Right atrium auricular region (tissue), 2 donors: ENCODE measurements at places on chromosomes 2 and 18. TPM values are rescaled to one million over a fixed set of nuclear protein-coding genes. Genes with fewer than 3 reads are reported as not detected.

DNA sequence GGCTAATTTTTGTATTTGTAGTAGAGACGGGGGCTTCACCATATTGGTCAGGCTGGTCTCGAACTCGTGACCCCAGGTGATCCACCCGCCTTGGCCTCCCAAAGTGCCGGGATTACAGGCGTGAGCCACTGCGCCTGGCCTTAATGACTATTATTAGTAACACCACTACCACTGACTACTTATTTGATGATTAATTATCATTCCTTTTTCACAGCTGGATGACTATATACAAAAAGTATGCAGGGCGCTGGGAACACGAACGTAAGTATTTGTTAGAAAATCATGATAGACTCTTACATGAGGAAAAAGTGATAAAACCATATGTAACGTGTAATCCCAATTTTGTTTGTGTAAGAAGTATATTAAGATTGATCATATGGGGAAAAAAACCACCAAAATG lies 21.6 kb downstream of the DARS1 start:
- no peak overlapping the region for H3K27ac ChIP-seq
- no peaks in the 10 kb centered on the region for H3K27me3 ChIP-seq
- peaks cover 10% of the 10 kb centered on the region for H3K4me1 ChIP-seq
- DNase-seq, result no peak
- H3K4me3 ChIP-seq, result no peak overlapping the region
- peaks cover 7% of the 10 kb centered on the region for H3K36me3 ChIP-seq

DNA sequence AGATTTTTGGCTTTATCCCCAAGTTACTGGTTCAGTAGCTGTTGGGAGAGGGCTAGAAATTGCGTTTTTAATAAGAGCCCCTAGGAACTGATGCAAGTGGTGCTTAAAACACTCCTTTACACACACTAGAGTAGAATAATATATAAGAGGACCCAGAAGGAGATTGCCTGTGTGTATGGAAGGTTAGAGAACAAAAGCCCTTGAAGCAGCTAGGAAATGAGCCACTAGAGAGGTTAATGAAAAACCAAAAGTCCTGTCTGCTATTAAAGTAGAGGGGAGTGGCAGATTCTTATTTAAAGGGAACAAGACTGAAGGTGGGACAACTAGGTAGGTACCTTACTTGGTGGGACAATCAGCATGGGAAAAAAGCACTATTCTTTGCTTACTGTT lies 14.4 kb upstream of the SLC39A10 start:
- H3K27me3 ChIP-seq, result no peaks in the 10 kb centered on the region
- H3K4me3 ChIP-seq, result no peak overlapping the region
- H3K27ac ChIP-seq, result no peak overlapping the region
- H3K4me1 ChIP-seq, result no peaks in the 10 kb centered on the region

GRCh38 chr18:55900380-55900779 lies 312.4 kb upstream of the TCF4 start:
- DNase-seq, result no peak
- no peak overlapping the region for H3K27ac ChIP-seq
- no peaks in the 10 kb centered on the region for H3K4me1 ChIP-seq
- no peaks in the 10 kb centered on the region for H3K27me3 ChIP-seq
- H3K36me3 ChIP-seq, result no peaks in the 10 kb centered on the region

DNA sequence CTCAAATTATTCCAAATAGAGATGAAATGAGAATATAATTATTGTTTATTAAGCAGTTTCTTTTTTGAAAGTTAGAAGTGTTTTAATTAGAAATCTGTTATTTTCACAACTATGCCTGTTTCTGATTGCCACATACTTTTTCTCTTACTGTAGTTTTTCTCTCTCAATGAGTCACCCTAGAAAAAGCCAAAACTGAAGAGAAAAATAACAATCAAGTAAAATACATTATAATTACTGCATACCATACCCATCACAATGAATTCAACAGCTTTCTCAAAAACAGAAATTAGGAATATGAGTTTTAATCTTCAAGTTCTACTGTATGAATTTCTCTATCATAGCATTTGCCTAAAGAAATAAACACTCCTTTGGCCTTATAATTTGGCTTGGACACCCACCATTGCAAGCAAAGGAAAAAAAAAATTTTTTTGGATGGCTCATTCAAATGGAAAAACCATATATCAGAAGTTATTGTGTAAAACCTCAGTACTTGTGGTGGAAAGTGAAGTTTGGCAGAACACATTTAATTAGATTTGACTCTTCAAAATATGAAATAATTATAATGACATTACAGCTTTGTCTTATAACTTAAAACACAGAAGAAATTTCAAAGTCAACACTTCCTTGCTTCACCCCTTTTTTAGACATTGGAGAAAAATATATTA lies 138.5 kb downstream of the DYM start:
- no peak overlapping the region for H3K4me3 ChIP-seq
- DNase-seq, result no peak
- H3K27me3 ChIP-seq, result no peaks in the 10 kb centered on the region
- no peaks in the 10 kb centered on the region for H3K4me1 ChIP-seq
- peak overlapping the region; percentile 6 for H3K27ac ChIP-seq

- no peaks in the 10 kb centered on the region for H3K4me1 ChIP-seq
- no peak overlapping the region for H3K4me3 ChIP-seq
- H3K27me3 ChIP-seq, result no peaks in the 10 kb centered on the region
- DNase-seq, result no peak
- no peaks in the 10 kb centered on the region for H3K36me3 ChIP-seq
- H3K27ac ChIP-seq, result no peak overlapping the region
Observed at GRCh38 chr2:116416731-116417377, 1397.6 kb upstream of the DDX18 start.

- H3K36me3 ChIP-seq, result no peaks in the 10 kb centered on the region
- DNase-seq, result no peak
- no peak overlapping the region for H3K27ac ChIP-seq
- no peak overlapping the region for H3K4me3 ChIP-seq
- H3K27me3 ChIP-seq, result no peaks in the 10 kb centered on the region
Observed at GRCh38 chr2:148721520-148721931, 77.0 kb downstream of the EPC2 start.

- H3K27ac ChIP-seq, result no peak overlapping the region
- no peaks in the 10 kb centered on the region for H3K27me3 ChIP-seq
- H3K4me3 ChIP-seq, result no peak overlapping the region
Observed at GRCh38 chr18:26771524-26771923, 94.0 kb downstream of the AQP4 start.

DNA sequence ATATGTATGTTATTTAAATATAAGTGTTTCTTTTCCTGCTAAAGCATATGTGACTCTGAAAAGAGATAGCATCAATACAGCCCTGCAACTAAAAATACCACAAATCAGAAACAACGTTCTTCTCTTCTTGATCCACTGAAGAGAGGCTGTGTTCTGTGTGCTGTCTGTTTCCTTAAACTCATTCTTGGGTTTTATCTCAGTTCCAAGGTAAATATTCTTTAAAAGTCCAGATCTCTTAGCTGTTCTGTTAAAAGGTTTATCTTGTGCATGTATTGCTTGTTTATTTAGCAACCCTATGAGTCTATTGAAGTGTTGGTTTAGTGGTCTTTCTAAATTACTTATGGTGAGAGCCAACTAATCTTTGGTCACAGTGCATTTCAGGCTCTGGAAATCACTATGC lies 173.3 kb upstream of the NT5C1B start:
- H3K4me3 ChIP-seq, result no peak overlapping the region
- DNase-seq, result no peak
- no peak overlapping the region for H3K27ac ChIP-seq

GRCh38 chr2:104772996-104773395 lies 80.9 kb upstream of the POU3F3 start:
- H3K4me1 ChIP-seq, result no peaks in the 10 kb centered on the region
- DNase-seq, result no peak
- no peak overlapping the region for H3K4me3 ChIP-seq
- no peak overlapping the region for H3K27ac ChIP-seq
- no peaks in the 10 kb centered on the region for H3K27me3 ChIP-seq

GRCh38 chr2:183532514-183532913 lies 408.3 kb downstream of the NUP35 start:
- no peak for DNase-seq
- no peaks in the 10 kb centered on the region for H3K36me3 ChIP-seq
- no peaks in the 10 kb centered on the region for H3K4me1 ChIP-seq
- H3K27me3 ChIP-seq, result no peaks in the 10 kb centered on the region
- no peak overlapping the region for H3K4me3 ChIP-seq

GRCh38 chr18:75003039-75003438 lies 205.9 kb downstream of the PTGR3 start:
- no peak overlapping the region for H3K4me3 ChIP-seq
- no peaks in the 10 kb centered on the region for H3K27me3 ChIP-seq
- no peaks in the 10 kb centered on the region for H3K36me3 ChIP-seq
- no peak for DNase-seq
- peaks cover 19% of the 10 kb centered on the region for H3K4me1 ChIP-seq

DNA sequence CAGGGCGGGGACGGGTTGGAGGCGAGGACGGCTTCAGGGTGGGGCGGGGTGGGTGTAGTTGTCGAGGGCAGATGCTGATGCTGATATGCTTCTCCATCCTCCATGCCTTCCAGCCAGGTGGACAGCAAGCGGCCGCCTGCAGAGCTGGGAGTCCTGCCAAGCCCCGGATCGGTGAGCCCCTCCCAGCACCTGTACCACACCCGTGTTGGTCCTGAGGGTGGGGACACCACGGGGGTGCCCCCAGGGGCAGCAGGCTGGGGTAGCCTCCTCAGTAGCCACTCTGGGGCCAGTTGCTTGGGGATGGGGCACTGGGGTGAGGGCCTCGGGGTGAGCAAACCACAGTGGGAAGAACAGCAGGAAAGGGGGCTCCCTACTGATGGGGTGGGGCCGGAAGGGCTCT lies 2.6 kb downstream of the ANO7 start:
- H3K36me3 ChIP-seq, result no peaks in the 10 kb centered on the region
- no peak for DNase-seq
- H3K4me3 ChIP-seq, result no peak overlapping the region
- H3K27ac ChIP-seq, result no peak overlapping the region
- H3K27me3 ChIP-seq, result no peaks in the 10 kb centered on the region

GRCh38 chr18:2971741-2972552 lies 41.0 kb downstream of the LPIN2 start:
- no peak overlapping the region for H3K4me3 ChIP-seq
- peaks cover 77% of the 10 kb centered on the region for H3K4me1 ChIP-seq
- peak; percentile 67 for DNase-seq
- peak overlapping the region; percentile 56 for H3K27ac ChIP-seq

GRCh38 chr18:48676756-48677368 lies 138.0 kb downstream of the CTIF start:
- no peaks in the 10 kb centered on the region for H3K27me3 ChIP-seq
- peak; percentile 83 for DNase-seq
- H3K4me3 ChIP-seq, result no peak overlapping the region
- H3K27ac ChIP-seq, result no peak overlapping the region
- H3K4me1 ChIP-seq, result no peaks in the 10 kb centered on the region

GRCh38 chr2:201046881-201047280 lies 24.6 kb downstream of the HYCC2 start:
- H3K36me3 ChIP-seq, result no peaks in the 10 kb centered on the region
- no peak overlapping the region for H3K4me3 ChIP-seq
- no peaks in the 10 kb centered on the region for H3K4me1 ChIP-seq
- no peak for DNase-seq
- H3K27me3 ChIP-seq, result no peaks in the 10 kb centered on the region

DNA sequence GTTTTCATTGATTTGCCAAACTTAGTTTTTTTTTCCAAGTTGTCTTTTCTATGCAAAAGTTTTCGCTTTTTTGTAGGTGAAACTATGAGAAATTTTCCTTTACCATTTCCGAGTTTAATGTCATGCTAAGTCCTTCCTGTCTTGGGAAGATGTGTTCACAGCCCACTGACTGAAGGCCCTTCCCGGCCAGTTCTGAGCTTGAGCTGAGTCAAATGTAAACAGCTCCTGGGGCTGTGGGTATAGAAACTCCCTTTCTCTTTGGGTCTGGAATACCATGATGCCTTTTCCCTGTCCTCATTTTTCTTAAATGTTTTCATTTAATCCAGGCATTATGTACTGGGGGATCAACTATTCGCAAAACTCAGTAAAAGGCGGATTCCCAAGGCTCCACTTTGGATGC lies 69.8 kb upstream of the IL1R1 start:
- DNase-seq, result no peak
- H3K27ac ChIP-seq, result no peak overlapping the region
- H3K4me3 ChIP-seq, result no peak overlapping the region
- no peaks in the 10 kb centered on the region for H3K27me3 ChIP-seq
- H3K4me1 ChIP-seq, result no peaks in the 10 kb centered on the region

DNA sequence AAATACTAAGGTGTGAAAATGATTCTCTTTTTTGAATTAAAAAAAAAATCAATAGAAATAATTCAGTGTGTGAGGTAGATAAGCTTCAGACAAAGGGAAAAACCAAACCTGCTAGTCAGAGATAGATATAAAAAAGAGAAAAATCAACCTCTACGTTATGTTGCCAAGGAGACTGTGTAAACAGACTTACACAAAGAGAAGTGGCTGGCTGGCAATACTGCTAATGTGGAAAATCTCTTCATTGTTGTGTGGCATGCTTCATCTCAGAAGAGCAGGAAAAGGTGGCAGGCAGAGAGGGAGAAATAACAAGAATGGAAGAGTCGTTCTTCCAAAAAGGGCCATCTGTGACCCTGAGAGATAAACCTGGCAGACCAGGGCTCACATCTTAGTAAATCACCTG lies 200.8 kb downstream of the SLC8A1 start:
- DNase-seq, result no peak
- no peak overlapping the region for H3K27ac ChIP-seq
- no peak overlapping the region for H3K4me3 ChIP-seq
- H3K4me1 ChIP-seq, result peaks cover 7% of the 10 kb centered on the region
- H3K27me3 ChIP-seq, result no peaks in the 10 kb centered on the region

- H3K27ac ChIP-seq, result no peak overlapping the region
- no peaks in the 10 kb centered on the region for H3K36me3 ChIP-seq
- H3K4me3 ChIP-seq, result no peak overlapping the region
- no peaks in the 10 kb centered on the region for H3K27me3 ChIP-seq
- H3K4me1 ChIP-seq, result peaks cover 6% of the 10 kb centered on the region
Observed at GRCh38 chr2:26529406-26530239, 51.7 kb upstream of the OTOF start.

DNA sequence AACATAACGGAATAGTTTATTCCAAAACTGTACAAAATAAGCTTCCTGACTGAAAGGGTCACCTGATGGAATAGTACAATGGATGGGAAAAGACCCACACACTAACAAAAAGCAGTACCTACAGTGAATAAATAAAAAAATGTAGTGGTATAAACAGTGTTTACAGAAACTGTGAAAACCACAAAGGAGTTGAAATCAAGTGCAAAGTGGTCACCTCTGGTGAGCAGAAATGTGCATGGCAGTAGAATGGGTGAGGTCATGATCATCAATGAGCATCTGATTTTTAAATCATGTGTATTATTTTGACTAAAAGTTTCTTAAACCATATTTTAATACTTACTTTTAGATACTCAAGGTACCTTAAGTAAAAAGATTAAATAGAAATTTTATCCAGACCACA lies 11.4 kb downstream of the WDSUB1 start:
- peaks cover 8% of the 10 kb centered on the region for H3K36me3 ChIP-seq
- DNase-seq, result no peak
- no peaks in the 10 kb centered on the region for H3K27me3 ChIP-seq

The CD8A gene
- total RNA-seq, result 0.39 TPM

The ASXL3 gene
- 2.6 TPM for total RNA-seq

The BAZ2B gene
- 47.1 TPM for total RNA-seq

The TMEM17 gene
- 1.2 TPM for total RNA-seq

The DIPK1C gene
- 2.6 TPM for total RNA-seq

The AKAIN1 gene
- not detected for total RNA-seq

The PLA2R1 gene
- 3.3 TPM for total RNA-seq

The RAMP1 gene
- total RNA-seq, result 275 TPM

The GNLY gene
- total RNA-seq, result not detected

The SIX3 gene
- total RNA-seq, result not detected

The PER2 gene
- total RNA-seq, result 5.2 TPM

The SLC1A4 gene
- total RNA-seq, result 2.2 TPM

The LRRTM1 gene
- total RNA-seq, result 0.31 TPM

The NCKAP1 gene
- total RNA-seq, result 107 TPM
